Stimulated activated CD4-positive, alpha-beta T cell treated with anti-CD3 and anti-CD28 coated beads, Interleukin-12 subunit alpha, Interleukin-12 subunit beta, amount 100 ng/mL, for 4 hours (primary cell): ENCODE measurements at places on chromosomes 16 and 17.
A peak's percentile ranks its signal among the peaks of the same experiment; 100 is the strongest.

DNA sequence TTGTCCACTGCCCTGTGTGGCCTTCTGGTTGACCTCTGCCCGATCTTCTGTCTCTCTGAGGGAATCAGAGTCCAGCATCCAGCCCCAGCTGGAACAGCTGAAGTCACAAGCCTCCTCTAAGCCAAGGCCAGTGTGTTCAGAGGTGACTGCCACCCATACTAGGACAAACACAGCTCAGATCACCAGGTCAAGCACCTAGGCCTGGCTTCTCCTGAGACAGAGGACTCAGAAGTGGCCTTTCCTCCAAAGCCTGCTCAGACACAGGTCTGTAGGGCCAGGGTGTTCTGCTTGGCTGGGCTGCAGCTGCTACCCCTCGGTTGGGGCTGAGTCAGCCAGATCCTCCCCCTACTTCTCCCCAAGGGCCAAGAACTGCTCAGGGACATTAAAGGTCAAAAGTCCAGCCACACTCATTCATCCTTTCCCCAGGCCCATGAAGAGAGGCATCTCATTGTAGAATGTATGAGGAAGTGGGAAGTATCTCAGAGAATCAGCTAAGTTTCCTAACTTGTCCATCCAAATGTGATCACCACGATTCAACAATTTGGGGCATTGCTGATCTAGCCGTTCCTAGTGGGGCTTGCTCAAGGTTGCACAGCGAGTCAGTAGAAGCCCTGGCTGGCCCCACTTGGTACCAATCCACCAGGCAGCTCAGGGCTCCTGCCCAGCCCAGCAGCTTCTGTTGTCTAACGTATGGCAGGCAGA, 7.6 kb downstream of the SLC46A1 start:
- no peak for DNase-seq

DNA sequence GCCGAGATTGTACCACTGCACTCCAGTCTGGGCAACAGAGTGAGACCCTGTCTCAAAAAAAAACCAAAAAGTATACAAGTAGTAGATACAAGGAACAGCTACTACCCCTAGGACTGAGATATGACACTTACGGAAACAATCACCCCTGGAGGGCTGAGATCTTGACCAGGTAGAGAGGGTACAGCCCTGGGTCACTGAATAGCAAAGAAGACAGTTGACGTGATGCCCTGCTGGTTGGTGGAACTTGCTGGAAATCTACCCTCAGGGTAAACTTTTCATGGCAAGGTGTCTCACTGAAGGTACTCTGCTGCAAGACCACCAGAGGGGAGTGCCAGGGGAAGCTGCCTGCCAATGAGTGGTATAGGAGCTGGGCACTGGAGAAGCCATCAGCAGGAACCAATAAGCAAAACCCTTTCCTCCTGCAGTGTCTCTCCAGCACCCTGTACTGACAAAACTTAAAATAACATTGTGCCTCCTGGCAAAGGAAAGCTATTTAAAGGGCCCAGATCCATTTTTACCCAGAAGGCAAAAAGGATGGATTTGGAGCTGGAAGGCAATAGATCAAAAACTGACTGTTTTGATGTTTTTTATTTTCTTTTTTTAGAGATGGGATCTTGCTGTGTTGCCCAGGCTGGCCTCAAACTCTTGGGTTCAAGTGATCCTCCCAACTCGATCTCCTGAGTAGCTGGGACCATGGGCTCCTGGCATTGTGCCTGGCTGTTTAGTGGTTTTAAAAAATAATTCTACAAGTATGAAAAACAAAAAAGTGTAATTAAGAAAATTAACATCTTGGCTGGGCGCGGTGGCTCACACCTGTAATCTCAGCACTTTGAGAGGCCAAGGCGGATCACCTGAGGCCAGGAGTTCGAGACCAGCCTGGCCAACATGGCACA, 11.3 kb upstream of the PDXDC1 start:
- no peak for DNase-seq

DNA sequence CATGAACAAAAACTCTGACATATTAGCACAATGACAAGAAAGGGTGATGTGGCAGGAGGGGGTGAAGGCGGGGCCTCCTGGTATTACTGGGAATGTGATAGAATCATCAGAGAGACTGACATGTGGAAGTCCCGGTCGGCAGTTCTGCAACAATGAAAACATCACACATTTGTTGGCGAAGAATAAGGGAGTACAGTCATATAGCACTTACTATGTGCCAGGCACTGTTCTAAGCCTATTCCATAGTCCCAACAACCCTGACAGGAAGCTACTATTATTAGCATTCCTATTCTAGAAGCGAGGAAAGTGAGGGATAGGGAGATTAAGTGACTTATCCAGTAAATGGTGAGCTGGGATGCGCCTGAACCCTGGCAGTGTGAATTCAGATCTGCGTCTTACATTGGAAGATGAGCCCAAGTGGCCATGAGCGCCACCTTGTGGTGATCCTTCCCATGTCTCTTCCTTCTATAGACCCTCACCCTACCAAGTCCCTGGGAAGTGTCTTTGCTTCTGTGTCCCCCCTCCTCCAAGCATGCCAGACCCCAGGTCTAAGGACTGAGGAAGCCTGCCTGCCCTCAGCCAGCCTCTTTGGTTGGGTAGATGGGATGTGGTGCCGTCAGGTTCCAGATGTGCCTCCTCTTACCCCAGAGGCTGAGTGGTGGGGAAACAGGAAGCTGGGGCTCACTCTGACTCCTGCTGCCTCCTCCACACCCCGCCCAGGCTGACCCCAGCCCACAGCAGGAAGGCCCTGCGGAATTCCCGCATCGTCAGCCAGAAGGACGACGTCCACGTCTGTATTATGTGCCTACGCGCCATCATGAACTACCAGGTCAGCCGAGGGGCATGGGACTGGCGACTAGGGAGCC, 14.0 kb downstream of the FMNL1 start:
- peak; percentile 79 for DNase-seq

GRCh38 chr16:31108794-31109558, 790 bp downstream of the BCKDK start:
- DNase-seq, result no peak

GRCh38 chr16:53893731-53894435, 189.9 kb downstream of the FTO start:
- DNase-seq, result no peak

DNA sequence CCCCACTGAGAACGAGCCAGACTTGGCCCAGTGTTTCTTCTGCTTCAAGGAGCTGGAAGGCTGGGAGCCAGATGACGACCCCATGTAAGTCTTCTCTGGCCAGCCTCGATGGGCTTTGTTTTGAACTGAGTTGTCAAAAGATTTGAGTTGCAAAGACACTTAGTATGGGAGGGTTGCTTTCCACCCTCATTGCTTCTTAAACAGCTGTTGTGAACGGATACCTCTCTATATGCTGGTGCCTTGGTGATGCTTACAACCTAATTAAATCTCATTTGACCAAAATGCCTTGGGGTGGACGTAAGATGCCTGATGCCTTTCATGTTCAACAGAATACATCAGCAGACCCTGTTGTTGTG, 631 bp downstream of the BIRC5 start:
- DNase-seq, result no peak

GRCh38 chr16:83954577-83955016, 1.6 kb downstream of the OSGIN1 start:
- no peak for DNase-seq

GRCh38 chr16:2032285-2033056, 5.8 kb downstream of the NHERF2 start:
- DNase-seq, result no peak

- no peak for DNase-seq
Observed at GRCh38 chr16:5523829-5524228, 426.2 kb upstream of the EEF2KMT start.

- no peak for DNase-seq
Observed at GRCh38 chr16:11871193-11871592, 19.9 kb upstream of the RSL1D1 start.

DNA sequence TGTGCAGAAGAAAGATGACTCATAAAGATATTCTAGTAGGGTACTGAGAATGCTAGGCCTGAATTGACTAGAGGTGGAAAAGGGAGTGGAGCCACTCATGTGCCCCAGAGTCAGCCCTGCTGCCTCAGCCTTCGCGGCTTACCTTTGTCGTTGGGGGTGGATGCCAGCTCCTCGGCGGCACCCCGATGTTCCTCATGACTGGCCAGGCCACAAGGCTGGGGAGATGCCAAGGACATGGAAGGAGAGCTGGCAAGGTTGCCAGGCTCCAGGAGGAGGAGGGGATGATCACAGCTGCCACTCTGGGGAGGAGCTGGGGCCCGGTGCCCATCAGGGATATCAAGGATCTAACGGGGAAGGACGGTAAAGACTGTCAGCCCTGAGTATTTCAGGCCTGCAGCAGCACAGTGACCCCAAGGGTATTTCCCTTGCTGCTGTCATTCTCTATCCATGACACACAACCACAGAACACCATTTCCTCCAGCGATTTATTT, 9.7 kb upstream of the SLC35B1 start:
- DNase-seq, result no peak

DNA sequence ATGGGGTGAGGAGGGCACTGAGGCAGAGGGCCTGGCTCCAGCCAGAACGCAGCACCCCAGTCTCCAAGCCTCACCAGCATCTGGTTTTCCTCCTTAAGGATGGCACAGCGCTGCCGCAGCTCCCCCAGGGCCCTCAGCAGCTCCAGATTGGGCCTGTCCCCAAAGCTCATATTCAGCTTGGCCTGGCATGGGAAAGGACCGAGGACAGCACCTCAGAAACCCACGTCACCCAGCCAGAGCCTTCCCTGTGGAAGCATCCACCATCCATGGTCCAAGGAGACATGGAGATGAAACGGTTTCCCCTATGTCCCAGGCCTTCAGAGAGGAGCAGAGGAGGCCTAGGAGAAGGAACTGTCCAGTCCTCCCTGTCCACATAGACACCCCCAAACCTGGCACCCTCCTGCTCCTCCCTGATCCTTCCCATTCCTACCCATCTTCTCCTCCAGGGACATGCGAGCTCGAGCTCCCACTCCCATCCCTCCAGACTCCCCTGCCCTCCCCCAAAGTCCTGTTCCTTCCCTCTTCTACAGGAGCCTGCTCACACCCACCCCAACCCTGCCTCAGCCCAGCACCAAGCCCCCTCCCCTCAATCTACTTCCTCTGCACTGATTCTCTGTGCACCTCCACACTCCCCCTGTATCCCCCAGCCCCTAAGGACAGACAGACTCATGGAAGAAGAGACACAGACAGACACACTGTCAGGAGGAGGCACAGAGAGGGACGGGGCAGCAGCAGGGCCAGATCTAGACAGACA, 1.8 kb downstream of the TSPOAP1 start:
- no peak for DNase-seq

DNA sequence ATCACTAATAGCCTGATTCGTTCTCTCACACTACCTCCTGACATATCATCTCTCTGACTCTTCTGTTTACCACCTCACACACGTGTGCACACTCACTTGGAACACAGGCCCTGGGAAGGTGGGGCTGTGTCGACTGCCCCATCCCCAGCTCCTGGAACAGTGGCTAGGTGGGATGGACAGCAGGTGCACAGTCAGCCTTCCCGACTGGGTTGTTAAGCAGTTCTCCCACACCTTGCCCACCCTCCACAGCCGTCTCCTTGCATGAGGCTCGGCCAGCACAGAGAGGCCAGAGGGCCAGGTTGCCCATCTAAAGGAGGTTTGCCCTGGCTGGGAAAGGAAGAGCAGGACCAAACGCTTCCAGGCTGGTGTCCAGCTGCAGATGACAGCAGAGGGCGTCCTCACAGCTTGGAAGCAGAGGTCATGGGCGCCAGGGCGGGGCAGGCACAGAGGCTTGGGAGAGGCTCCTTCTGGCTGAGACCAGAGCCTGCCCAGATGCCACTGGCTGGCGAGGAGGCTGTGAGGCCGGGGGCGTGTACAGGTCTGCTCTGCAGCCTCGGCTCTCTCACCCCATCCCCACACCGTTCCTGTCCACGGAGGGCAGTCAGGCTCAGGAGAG, 92.8 kb downstream of the AMFR start:
- no peak for DNase-seq

DNA sequence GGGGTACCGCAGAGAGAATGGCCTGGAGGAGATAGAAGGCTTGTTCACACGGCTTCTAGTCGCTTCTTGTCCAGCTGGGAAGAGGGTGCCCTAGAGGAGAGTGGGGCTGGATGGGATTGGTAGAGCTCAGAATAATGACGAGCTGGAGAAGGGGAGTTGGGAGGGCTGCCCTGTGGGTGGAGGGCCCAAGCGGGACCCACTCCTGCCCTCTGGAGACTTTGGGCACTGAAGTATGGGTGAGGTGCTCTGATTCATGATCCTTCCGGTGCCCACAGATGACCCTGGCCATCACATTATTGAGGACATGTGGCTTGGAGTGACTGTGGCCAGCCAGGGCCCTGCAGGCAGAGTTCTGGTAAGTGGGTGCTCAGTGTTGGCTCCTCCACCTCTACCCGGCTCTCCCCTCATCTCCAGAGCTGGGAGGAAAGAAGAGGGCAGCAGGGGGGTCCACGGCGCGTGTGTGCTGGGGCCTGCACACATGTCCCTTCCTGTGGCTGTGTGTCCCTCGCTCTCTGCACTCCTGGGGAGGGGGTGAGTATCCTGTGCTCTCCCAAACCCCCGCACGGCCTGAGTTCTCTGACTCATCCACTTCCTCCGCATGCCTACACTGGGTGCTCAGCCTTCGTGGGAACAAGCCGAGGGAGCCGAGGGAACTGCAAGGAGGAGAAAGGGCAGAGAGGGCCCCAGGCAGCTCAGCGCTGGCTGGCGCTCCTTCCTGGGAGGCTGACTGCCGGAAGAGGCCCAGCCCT, 8.5 kb downstream of the ITGA3 start:
- no peak for DNase-seq

- DNase-seq, result no peak
Observed at GRCh38 chr16:76985392-76986045, 205.5 kb upstream of the MON1B start.

GRCh38 chr17:64358261-64358788, 32.3 kb downstream of the PECAM1 start:
- DNase-seq, result no peak

DNA sequence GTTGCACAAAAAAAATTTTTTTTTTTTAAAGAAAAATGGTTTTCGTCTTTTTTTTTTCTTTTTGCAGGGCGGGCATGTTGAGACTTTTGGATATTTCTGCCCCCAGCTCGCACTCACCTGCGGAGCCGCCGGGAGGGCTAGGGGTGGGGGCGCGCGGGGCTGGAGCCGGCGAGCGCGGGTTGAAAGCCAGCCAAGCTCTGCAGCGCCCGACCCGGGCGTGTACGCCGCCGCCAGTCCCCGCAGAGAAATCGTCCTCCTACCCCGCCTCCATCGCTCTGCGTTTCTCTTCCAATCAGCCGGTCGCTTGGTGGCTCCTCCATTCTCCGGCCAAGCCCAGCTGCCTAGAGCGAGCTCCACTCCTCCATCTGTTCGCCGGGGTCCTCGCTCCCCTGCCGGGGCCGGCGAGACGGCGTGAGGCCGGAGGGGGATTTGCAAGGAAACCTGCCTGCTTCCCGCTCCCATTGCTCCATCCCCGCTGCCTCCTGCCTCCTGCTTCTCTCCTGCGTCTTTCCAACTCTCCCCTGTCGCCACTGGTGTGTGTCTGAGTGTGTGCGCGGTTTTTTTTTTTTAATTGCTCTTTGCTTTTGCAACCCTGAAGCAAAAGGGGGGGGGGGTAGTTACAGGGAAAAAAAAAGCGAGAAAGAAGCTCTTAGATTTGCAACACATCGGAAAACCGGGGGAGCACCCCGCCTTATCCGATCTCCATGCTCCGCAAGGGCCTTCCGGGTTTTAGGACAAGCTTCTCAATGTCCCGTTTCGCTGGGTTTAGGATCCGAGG, 1.8 kb upstream of the UBTF start:
- peak; percentile 58 for DNase-seq

- peak; percentile 64 for DNase-seq
Observed at GRCh38 chr17:50056217-50056960, 479 bp downstream of the ITGA3 start.

- DNase-seq, result peak; percentile 71
Observed at GRCh38 chr17:4949321-4950074, 1.2 kb upstream of the PFN1 start.
